CD4-positive, alpha-beta T cell treated with Interleukin-6 at 100 ng/mL for 8 hours (primary cell): ENCODE measurements at places on chromosomes 1 and 21.

GRCh38 chr21:38605236-38605635 is 107.0 kb upstream of the ERG start:
- DNase-seq = no peak

DNA sequence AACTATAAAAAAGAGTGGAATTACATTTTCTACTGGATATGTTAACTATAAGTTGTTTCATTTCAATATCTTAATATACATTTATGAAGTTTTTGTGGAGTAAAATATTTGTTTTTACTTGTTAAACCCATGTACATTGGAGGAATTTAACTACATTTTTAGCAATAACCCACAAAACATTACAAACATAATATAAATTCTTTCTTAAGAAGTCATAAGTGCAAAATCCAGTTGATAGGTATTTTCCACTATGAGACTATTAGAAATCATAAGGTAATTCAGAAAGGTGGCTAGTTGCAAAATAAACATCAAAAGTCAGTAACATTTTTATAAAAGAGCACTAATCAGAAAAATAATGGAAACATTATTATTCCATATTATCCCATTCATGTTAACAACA is 73.9 kb upstream of the RRP15 start:
- DNase-seq = no peak

DNA sequence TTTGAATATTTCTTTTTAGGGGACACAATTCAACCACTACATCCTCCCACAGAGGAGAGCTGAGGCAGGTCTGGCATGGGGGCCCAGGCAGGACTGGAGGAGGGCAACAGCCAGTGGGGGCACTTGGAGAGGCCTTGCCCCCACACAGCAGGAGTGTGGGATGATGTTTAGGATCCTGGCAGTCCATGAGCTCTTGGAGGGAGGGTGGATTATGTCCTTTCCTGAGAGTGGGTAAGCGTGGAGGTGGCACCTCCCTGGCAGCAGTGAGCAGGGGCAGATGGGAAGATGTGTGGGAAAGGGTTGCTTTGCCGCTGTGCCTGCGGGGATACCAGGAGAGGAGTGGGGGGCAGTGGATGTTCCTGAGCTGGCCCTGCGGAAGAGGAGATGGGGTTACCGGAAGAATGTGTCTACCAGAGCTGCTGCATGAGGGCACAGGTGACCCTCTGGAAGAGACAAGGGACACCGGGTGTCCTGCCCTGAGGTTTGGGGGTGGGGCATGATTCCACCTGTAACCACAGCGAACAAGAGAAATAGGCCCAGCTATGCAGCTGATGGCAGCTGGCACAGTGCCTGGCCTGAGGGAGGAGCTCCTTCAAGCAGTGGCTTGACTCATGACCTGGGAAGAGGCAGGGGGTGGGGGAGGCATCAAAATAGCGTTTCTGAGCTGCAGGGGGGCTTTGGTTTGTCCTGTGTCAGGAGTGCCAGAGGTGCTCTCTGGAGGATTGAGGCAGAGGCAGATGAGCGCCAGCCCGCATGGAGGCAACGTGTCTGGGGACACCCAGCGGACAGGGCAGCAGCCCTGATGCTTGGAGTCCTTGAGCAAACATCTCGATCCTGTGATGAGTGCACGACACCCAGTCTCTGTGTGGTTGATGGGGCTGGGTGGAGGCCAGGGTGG is 123.9 kb upstream of the TMPRSS2 start:
- no peak for DNase-seq

GRCh38 chr1:205878026-205878425 is 28.1 kb upstream of the PM20D1 start:
- DNase-seq = no peak

GRCh38 chr1:186717286-186717685 is 37.1 kb upstream of the PTGS2 start:
- DNase-seq = no peak

- no peak for DNase-seq
These were observed 188.9 kb downstream of the NRIP1 start for GRCh38 chr21:14875704-14876523.

DNA sequence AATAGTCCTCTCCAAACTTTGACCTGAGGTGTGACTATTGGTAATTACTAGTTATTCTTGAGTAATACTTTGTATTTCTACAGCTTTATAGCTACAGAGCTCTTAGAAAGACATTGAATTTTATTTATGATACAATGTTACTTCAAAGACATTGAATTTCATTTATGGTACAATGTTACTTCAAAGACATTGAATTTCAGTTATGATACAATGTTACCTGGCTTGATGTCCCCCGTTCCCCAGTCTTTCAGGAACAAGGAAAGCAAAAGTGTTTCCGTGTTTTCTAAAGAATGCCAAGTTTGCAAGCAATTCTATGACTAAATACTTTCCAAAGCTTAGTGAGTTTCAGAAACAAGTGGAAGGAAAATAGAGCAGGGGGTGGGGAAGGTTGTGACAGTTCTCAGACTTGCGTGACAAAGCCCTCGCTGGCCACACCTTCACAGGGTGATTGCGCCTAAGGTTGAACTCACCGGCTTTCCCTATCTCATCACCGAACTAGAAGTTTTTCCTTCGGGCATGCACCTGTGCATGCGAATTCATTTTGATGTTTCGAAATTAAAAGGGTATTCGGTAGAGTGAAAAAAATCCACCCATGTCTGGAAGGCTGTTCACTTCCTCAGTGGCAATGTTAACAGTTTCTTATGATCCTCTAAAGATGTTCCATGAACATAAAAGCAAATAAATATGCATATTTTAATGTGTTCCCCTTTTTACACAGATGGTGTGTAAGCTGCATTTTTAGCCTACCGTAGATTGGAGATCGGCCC is 909 bp upstream of the PAXBP1 start:
- peak; percentile 38 for DNase-seq

- DNase-seq = no peak
These were observed 863 bp upstream of the NUF2 start for GRCh38 chr1:163320891-163321290.

DNA sequence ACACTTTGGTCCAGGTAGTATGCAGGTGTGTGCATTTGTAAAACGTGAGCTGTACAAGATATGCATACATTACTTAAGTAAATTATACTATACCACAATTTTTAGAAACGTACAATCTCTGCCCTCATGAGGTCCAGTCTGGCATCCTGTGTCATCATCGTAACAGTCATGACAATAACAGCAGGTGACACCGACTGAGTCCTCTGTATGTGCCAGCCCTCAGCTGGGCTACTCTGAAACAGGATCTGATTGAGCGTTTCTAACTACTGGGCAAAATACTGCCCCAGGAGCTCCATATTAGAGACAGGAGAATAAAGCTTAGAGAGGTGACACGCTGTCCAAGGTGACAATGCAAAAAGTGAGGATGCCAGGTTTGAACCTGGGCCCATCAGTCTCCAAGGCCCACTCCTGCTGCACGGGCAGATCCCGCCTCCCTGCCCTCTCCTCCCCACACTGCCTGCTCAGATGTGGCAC is 47.2 kb upstream of the ECE1 start:
- no peak for DNase-seq

- DNase-seq = no peak
These were observed 10.2 kb downstream of the CREG1 start for GRCh38 chr1:167543199-167543990.

DNA sequence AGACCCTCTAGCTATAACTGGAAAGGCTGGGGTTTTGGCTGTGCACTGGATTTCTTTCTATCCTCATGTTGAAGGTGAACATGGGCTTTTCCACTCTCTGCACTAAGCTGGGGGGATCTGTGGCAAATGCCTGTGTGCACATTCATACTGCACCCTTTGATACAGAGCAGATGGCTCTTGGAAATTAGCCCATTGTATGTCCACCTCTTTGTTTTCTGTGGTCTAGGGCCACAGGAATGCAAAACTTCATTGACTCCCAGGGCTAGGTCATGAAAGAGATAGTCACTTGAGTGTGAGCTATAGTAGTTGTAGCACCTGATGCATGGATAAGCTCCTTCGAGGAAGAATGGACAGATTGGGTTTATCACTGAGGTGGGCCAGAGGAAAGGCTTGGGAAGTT is 5.7 kb upstream of the OR14A16 start:
- no peak for DNase-seq

DNA sequence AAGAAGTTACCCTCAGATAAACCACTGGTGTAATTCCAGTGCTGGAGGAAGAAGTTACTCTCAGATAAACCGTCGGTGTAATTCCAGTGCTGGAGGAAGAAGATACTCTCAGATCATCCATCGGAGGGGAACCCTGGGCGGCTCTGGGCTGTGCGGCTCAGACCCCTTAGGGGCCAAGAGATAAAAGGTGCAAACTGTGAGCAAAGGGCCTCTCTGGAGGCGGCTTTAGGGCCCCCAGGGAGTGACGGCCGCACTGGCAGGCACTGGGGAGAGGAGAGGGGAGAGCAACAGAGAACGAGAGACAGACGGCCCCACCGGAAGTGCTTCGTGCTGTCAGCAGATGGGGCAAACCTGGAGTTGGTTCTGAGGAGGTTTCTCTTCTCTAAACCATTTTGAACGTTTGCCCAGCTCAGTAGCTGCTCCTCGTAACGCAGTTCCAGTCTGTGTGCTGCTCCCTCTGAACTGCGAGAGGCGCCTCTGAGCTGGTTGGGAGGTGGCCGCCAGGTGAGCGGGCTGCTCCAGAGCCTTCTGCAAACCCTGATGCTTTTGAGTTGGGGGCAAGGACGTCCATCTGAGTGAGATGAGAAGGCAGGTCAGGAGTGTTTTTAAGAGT is 62.6 kb upstream of the COL6A1 start:
- no peak for DNase-seq

DNA sequence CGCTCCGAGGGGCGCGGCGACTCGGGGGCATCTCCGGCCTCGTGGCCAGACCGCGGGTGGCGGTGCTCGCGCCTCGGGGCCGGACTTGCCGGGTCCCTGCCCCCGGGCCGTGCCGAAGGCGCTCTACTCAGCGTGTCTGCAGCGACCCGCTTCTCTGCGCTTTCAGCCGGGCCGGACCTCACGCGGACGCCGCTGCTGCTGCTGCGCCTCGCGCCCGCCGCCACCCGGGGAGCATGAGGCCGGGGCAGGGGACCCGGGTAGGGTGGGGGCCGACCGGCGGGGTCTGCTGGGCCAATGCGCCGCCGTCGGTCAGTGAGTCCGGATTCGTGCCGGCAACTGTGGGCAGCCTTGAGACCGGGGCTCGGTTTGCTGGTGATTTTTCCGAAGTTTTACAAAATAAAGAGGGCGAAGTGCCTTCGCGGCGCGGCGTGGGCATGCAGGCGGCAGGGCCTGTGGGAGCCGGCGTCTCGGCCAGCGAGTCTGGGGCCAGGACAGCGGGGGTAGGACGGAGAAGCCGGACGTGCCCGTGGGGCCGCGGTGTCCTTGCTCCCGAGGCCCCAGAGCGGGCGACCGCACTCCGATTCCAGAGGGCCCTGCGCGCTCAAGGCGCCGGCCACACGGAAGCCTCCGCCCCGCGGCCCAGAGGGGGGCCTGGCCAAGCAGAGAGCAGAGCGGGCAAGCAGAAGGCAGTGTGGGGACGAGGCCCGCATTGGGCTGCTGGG is 749 bp downstream of the FAM163A start:
- DNase-seq = no peak

DNA sequence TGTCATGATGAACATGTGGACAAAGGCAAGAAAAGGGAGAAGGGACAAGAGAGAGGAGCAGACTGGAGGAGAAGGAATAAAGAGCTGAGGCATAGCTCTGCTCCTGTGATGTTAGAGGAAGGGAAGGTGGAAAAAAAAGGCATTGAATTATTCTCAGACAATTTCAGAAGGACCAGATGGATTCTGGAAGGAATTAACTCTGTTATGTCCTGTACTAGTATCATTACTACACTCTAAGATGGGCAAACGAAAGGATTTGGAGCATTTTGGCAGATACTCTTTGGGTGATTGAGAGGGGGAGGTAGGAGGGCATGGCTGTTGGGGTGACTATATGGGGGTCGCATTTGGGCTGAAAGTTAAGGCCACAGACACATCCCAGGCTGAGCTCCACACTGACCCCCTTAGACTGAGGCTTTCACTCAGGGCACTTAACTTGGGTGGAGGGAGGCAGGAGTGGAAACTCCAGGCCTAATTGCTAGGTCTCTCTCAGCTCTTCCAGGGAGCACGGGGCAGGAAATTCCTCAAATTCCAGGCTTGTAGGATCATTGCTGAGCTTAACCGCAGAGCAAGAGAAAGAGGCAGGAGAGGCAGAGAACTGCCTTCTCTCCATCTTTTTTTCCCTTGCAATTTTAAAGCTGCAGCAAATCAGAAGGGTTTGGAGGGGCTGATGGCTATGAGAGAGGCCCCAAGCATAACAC is 25.9 kb downstream of the KIRREL1 start:
- no peak for DNase-seq

- no peak for DNase-seq
These were observed 16.3 kb downstream of the VPS45 start for GRCh38 chr1:150083907-150084306.

- peak; percentile 31 for DNase-seq
These were observed 2.7 kb upstream of the LPGAT1 start for GRCh38 chr1:211833174-211833820.

DNA sequence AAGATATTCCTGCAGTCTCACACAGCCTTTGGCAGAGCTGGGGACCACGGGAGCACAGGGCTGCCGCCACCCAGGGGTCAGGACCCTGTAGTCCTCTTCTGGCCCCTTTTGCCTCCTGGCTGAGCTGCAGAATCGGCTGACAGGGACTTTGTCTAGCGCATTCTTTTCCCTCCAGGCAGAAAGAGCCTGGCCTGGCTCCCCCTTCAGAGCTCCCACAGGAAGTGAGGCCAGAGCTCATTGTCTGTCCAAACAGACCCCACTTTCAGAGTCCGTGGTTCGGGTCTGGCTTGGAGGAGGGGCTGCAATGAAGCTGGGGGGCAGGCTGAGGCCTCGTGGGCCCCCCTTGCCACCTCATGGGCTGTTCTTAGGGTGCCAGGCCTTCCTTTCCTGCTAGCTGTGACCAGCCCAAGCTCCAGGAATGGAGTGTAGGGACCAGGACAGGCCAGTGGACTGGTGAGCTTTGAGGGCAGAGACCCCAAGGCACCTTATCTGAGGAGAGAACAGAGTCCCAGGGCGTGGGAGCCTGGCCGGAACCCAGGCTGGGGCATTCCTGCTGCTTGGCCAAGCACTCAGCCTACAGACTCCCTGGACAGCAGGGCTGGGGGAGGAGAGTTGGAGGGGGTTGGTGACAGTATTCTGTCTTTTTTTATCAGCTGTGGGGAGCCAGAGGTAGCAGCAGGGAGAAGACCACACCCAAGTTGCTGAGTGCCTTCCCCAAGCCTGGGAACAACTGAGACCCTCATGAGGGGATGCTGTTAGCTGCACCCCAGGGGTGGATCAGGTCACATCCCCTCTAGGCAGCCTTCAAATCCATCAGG is 4.7 kb downstream of the CELSR2 start:
- no peak for DNase-seq

DNA sequence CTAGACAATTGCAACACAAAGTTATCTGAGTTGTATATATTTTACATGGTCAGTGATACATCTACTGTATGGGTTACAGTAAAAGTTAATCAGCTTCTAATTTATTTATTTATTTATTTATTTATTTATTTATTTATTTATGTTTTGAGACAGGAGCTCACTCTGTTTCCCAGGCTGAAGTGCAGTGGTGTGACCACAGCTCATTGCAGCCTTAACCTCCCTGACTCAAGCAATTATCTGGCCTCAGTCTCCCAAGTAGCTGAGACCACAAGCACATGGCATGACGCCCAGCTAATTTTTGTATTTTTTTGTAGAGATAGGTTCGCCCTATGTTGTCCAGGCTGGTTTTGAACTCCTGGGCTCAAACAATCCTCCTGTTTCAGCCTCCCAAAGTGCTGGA is 241.6 kb downstream of the PTPRC start:
- no peak for DNase-seq

- no peak for DNase-seq
These were observed 27.2 kb downstream of the ERI3 start for GRCh38 chr1:44327679-44328491.

GRCh38 chr1:59143811-59144210 is 153.1 kb upstream of the FGGY start:
- DNase-seq = no peak
